ENCODE measurements at places on chromosomes 2 and 18.

- no peak for DNase-seq
Measured at GRCh38 chr18:36481201-36481657, 183.7 kb downstream of the FHOD3 start.

- DNase-seq = peak; percentile 68
Measured at GRCh38 chr2:164655336-164655735, 34.1 kb upstream of the GRB14 start.

DNA sequence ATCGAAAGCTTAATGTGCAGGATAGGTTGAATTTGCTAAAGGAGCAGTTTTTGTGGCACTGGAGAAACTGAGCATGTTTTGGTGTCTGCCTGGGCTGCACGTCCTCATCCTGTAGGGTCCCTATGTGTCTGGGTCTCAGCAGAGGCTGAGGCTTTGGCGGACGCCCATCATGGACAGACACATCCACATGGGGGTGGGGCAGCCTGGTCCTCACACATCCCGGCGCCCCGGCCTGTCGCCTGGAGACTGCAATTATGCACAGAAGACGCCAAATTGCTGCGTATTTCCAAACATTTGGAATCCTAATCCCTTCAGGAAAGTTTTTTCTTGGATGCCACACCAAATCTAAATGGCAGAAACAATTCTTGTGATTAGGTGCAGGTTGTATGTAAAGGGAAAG is 128.2 kb upstream of the TWIST2 start:
- DNase-seq = no peak

GRCh38 chr2:100281521-100282438 is 40.5 kb downstream of the LONRF2 start:
- DNase-seq = no peak

- DNase-seq = no peak
Measured at GRCh38 chr2:182435754-182436153, 8.9 kb upstream of the PDE1A start.

- no peak for DNase-seq
Measured at GRCh38 chr2:43837831-43838559, 644 bp downstream of the ABCG5 start.

GRCh38 chr2:127498386-127498785 is 27.9 kb downstream of the IWS1 start:
- DNase-seq = no peak

DNA sequence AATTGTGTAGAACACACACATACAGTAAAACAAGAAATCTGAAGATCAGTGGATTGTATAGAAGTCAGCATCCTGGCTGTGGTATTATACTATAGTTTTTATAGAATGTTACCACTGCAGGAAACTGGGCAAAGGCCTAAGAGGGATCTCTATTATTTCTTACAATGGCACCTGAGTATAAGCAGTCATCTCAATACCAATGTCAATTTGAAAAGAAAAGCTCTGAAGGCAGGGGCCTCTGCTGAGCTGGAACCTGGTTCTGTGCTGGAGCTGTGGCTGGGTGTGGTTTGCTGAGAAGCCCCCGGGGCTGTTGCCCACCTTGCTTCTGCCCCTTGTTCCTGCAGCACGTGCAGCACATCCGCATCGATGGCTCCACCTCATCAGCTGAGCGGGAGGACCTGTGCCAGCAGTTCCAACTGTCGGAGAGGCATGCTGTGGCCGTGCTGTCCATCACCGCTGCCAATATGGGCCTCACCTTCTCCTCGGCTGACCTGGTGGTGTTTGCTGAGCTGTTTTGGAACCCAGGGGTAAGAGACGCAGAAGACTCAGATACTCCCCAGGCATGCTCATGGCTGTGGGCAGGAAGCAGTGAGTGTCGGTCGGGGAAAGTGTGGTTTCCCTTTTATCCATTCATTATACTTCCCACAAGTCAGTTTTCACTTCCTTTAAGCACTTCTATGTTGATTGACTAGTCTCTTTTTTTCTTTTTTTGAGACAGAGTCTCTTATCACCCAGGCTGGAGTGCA is 23.5 kb upstream of the RPL37A start:
- no peak for DNase-seq

- DNase-seq = peak; percentile 5
Measured at GRCh38 chr2:66845307-66845706, 410.4 kb downstream of the MEIS1 start.

- DNase-seq = no peak
Measured at GRCh38 chr2:165886487-165887146, 67.0 kb downstream of the TTC21B start.

DNA sequence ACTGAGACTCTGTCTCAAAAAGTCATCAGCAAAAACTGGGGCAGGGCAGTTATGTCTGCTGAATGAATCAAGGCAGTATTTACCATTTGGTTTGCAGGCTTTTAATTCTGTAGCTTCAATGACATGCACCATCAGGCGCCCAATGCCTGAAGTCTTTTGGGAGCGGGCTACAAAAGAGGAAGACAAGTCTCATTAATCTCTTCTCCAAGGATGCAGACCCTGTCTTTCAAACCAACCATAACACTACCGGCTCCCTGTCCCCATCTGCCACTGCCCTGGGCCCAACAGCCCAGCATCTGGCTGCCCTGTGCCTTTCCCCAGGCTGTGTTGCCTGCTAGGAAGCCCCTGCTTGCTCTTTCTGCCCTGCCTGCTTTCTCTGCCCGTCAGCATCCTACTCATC is 30.3 kb downstream of the FAM228A start:
- no peak for DNase-seq

GRCh38 chr2:9201185-9201891 is 5.3 kb upstream of the ASAP2 start:
- peak; percentile 75 for DNase-seq

GRCh38 chr2:188369365-188369764 is 77.7 kb downstream of the GULP1 start:
- peak; percentile 49 for DNase-seq

- peak; percentile 30 for DNase-seq
Measured at GRCh38 chr2:203077451-203077850, 62.8 kb downstream of the NBEAL1 start.

DNA sequence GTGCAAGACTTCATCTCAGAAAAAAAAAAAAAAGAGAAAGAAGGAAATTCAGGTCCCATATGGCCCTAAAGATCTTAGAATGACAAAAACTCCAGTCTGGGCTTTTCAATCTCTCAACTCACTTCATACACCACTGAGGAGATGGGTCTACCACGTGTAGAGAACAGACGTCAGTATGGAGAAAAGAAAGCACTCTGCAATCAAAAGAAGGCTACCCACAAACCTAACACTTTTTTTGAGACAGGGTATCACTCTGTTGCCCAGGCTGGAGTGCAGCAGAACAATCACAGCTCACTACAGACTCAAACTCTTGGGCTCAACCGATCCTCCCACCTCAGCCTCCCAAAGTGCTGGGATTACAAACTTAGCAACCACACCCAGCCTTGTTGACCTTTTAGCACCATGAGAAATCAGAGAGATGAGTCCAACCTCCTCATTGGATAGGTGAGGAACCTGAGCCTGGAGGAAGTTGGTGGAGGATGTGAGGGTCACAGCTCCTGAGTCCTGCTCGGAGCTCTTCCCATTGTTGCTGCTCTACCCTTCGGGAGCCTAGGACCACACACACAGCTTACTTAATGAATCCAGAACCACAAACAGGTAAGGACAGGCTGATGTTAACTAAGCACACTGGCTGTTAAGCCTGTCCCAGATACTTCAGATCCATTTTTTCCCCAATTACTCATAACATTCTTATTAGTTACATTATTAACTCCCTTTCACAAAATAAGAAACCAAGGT is 23.7 kb downstream of the TBC1D8 start:
- no peak for DNase-seq

DNA sequence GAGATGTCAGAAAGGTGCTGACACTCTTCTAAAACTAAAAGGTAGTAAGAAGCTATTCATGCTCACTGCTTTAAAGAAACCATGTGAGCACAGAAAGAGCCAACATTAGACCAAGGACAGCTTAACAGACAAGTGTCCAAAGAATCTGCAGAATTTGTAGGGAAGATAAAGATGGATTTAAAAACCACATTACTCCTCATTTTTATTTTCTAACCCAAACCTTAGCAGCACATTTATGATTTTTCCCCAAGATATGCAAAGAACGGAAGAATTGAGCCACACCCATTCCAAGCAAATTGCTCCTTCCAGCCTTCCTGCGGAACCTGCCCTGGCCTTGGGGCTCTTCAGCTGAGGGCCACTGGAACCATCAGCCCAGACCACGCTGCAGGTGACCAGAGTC is 26.9 kb downstream of the MBP start:
- no peak for DNase-seq

- peak; percentile 58 for DNase-seq
Measured at GRCh38 chr2:237072067-237072931, 13.4 kb upstream of the COPS8 start.

GRCh38 chr18:55290898-55291297 is 297.1 kb downstream of the TCF4 start:
- peak; percentile 9 for DNase-seq

DNA sequence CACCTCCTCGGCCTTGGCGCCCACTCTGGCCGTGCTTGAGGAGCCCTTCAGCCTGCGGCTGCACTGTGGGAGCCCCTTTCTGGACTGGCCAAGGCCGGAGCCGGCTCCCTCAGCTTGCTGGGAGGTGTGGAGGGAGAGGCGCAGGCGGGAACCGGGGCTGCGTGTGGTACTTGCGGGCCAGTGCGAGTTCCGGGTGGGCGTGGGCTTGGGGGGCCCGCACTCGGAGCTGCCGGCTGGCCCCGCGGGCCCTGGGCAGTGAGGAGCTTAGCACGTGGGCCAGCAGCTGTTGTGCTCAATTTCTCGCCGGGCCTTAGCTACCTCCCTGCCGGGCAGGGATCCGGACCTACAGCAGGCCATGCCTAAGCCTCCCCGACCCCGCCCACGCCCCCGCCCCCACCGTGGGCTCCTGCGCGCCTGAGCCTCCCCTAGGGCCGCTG is 25.3 kb upstream of the TNP1 start:
- no peak for DNase-seq

DNA sequence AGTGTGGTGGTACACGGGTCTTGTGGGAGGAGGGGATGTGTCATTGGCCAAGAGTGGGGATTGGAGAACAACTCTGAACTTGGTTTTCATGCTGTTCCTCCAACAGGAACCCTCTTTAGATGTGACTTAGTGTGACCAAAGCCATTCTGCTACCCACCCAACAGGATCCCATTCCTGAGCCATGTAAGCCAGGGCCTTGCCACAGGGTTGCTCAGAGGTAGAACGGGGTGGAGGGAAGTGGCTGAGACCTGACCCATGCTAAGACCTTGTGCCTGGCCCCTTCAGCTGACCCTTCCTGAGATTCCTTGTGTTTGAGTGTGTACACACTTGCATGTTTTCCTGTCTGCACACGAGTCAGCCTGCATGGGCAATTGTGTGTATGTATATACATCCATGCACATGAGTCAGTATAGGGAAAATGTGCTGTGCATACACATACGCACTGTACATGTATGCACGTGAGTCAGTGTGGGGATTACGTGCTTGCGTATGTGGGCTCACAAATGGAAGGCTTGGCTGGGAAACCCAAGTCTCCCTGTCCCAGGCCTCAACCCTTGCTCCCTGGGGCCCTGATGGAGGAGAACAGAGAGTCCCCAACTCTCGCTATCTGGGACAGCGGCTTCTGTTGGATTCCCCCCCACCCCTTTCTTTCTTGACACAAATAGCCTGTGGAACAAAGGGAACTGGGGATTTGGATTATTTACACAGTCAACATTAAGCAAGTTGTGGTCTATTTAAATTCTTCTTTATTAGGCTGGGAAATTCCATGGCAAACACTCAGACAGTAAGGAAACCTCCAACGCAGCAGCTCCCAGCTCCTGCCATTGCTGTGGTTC is 339.8 kb downstream of the DYSF start:
- no peak for DNase-seq

DNA sequence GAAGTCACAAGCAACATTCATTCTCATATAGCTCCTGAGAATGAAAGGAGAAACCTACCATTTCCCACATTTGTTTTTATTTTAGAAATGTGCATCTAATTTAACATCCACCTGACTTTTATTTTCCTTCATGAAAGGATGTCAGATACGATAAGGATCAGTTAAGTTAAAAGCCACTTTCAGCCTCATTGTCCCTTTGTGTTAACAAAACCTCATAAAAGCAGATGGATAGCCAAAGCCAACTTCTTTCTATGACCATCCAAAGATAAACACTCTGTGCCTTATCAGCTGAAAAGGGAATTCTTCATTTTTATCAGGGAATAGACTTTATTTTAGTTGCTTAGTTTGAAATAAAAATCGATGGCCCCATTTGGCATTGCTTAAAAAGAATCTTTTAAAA is 25.7 kb upstream of the RIT2 start:
- no peak for DNase-seq

GRCh38 chr2:15259356-15259756 is 301.8 kb downstream of the NBAS start:
- DNase-seq = no peak

DNA sequence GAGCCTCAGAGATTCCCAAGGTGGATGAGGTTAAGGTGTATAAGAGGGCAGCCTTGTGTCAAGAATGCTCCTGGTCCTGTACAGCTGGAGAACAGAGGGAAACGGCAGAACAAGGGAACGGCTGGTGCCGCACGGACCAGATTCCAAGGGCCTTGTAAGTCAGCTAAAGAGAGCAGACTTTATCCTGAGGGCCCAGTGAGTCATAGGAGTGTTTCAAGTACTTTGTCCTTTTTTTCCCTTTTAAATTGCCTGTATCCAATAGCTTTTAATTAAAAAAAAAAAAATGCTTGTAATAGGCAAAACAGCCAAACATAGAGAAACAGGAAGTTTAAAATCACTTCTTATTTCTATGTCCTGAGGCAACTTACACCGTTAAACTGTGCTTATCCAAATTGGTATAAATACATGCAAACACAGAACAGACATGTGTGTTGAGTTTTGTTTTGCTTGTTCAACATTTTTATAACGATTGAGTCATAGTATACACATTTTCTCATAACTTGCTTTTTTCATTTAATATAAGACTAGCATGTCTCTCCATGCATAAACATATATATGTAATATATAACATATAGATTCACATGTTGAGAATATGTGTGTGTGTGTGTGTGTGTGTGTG is 42.1 kb upstream of the EVA1A start:
- peak; percentile 82 for DNase-seq

- no peak for DNase-seq
Measured at GRCh38 chr2:239378918-239379640, 21.7 kb downstream of the HDAC4 start.

- DNase-seq = peak; percentile 49
Measured at GRCh38 chr18:57801761-57802212, 1.3 kb downstream of the ATP8B1 start.

DNA sequence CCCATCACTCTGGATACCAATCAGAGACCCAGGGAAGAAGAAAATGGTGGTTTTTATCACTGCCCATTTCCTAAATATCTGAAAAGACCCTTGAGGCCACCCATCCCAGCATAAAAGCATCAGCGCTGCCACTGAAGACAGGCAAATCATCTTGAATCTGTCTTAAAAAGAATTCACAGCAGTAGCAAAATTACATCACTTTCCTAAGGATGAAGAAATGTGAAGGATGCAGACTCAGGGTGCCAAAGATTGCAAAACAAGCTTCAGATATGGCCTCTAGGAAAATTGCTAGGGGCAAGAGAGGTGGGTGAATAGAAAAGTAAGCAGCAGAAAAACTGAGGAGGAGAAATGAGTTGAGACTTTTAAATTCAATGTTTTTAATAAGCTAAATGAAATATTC is 70.0 kb downstream of the SLC25A12 start:
- no peak for DNase-seq
